ENCODE measurements at places on chromosomes 4 and X.
A peak's percentile ranks its signal among the peaks of the same experiment; 100 is the strongest.

GRCh38 chr4:119070301-119070700, 65.3 kb upstream of the MYOZ2 start:
- no peak for DNase-seq

GRCh38 chr4:80529026-80529425, 193.5 kb downstream of the CFAP299 start:
- no peak for DNase-seq

DNA sequence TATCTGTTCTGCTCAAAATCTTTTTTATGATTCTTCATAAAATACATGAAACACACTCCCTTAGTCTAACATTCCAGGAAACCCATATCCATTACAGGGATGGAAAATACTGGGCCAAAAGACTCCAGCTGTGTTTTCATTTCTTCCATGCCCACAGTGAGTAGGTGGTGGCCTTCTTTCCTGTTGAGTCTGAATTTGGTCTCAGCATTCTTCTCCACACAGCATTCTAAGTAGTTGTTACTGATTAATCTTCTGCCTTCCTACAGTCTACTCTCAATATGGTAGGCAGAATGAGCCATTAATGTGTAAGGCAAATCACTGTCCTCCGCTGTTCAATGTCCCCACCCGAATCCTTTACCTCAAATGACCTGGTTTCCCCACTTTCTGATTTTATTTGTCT, 370.6 kb upstream of the RPS6KA3 start:
- DNase-seq, result no peak

DNA sequence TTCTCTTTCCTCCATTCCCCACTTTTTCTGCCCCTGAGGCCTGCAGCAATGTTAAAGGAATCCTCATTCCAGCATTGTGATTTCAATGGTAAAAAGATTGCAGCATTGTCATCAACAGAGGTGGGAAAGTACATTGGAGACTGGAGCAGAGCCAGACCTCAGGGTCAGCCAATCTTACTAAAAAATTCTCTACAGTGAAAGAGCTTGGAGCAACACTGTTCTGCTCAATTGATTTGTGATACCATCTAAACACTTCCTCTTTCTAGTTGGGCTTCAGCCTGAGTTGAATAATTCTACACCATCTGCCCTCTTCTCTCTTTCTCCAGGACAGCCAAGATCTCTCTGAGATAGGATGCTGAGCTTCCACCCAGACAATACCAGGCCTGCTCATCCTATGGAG, 176.5 kb downstream of the AR start:
- no peak for DNase-seq

DNA sequence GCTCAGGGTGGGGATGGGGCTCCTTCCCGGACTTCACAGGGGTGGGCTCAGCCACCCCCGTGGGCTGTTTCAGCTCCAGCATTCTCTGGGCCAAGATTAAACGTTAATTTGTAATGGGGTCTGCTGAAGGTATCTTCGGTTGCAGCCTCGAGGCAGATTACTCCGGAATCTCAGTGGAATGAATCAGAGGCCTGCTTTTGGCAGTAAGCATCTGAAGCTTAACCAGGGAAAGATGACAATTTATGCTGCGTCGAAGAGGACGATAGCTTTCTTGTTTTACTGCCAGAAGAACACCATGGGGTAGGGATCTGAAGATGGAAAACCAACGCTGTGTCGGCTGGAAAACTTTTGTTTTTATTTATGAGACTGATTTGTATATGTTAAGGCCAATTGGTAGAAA, 129.2 kb upstream of the MSX1 start:
- DNase-seq, result peak; percentile 60

DNA sequence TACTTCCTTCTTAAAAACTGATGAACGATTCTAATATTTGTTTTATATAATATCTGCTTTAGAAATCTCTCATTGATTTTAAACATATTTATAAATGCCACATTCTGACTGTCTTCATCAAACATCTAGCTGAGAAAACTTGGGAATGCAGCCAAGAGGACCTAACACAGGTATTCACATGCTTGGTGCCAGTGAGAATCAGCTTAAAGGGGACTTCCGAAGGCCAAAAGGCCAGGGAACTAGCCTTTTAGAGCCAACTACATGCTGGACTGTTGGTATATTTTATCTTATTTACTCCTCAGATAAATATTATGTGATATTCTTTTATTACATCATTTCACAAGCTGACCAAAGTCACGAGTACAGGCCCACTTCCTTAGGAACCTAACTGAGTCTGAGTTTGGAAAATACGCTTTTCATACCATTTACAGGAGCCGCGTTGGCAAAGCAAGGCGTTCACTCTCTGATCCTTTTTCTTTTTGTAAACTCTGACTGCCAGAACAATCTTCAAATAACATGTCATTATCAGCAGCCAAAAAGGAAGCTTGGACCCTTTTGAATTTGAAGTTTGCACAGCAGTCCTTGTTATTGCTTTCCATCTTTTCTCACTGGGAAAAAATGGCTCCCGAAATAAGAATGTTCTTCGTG, 41.1 kb upstream of the PDLIM3 start:
- DNase-seq, result no peak

DNA sequence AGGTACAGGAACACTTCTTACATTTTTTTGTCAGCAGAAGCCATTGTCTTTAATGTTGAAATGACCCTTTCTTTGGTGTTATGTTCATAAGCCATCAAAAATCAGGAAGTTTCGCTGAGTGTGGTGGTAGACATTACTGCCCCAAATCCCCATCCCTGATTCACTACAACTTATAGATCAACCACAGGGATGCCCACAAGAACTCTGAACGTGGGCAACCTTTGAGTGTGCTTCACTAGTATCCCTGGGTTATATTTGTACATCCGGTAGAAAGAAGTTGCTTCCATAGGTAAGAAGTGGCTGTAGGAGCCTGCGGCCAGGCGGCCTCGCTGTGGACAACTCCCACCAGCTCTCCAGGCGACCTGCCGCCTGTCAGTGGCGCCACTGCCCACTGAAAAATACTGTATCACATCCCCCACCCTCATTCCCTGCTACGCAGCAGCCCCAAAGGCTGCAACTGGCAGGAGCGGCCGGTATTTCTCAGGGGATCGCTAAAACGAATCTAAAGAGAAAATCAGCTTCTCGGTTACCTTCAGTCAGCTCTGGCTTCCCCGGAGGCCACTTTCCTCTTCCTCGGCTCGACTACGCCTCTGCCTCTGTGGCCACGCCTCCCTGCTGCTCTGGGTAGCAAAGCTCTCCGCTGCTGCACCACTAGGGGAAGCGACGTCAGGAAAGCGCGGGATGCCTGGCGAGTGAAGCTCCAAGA, 13.9 kb upstream of the ETDC start:
- DNase-seq, result peak; percentile 50

DNA sequence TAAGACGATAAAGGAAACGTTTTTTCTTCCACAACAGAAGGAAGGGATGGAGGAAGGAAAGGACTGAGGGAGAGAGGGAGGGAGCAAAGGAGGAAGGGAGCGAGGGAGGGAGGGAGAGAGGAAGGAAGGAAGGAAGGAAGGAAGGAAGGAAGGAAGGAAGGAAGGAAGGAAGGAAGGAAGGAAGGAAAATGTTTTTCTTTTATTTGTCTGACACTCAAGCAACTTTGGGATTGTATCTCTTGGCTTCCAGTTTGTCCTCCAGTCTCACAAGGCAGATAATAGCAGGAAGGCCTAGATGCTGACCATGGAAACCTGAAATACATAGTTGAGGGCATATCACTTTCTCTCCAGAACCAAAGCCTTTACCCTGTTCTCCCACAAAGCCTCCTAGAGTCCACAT, 226.7 kb downstream of the ZNF674 start:
- DNase-seq, result no peak

- peak; percentile 93 for DNase-seq
Observed at GRCh38 chrX:11758400-11759171, 549 bp downstream of the MSL3 start.

GRCh38 chrX:122582280-122582974, 601.7 kb upstream of the GRIA3 start:
- DNase-seq, result no peak

- no peak for DNase-seq
Observed at GRCh38 chrX:25016938-25017598, 1.3 kb upstream of the ARX start.

DNA sequence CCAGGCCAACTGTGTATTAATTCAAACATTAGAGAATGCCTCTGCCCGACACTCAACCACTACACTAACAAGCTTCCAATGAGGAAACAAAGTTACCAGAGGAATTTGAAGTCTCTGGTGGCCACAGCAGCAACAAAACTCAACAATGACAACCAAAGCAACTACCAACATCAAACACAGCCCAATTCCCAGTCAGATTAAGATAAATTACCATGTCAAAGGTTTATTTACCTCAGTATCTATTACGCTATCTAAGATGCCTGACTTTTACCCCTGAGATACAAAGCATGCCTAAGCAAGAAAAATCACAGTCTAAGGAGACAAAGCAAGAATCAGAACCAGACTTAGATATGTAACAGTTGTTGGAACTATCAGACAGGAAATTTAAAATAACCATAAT, 230.1 kb upstream of the FTHL17 start:
- DNase-seq, result peak; percentile 50

DNA sequence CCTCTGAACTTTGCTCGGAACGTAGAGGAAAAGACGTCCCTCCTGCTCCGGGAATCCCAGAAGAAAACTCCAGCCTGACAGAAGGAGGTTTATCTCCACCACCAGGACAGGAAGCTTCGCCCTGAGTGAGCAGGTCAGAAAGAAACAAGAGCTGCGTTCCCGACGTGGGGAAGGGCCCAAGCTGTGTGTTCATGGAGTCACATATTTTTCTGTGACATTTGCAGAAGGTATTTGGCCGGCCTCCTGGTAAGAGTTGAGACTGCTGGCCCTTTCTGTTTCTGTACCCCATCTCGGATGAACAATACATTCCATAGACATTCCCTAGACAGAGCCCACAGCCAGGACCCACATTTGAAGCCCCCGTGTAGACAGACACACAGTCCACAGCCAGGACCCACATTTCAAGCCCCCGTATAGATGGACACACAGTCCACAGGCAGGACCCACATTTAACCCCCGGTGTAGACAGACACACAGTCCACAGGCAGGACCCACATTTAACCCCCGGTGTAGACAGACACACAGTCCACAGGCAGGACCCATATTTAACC, 230.8 kb downstream of the SHOX start:
- no peak for DNase-seq

- peak; percentile 8 for DNase-seq
Observed at GRCh38 chr4:10893395-10893794, 208.8 kb upstream of the CLNK start.

- no peak for DNase-seq
Observed at GRCh38 chr4:18568600-18568999, 547.0 kb upstream of the LCORL start.

- DNase-seq, result no peak
Observed at GRCh38 chr4:185755451-185755850, 56.5 kb downstream of the SORBS2 start.

DNA sequence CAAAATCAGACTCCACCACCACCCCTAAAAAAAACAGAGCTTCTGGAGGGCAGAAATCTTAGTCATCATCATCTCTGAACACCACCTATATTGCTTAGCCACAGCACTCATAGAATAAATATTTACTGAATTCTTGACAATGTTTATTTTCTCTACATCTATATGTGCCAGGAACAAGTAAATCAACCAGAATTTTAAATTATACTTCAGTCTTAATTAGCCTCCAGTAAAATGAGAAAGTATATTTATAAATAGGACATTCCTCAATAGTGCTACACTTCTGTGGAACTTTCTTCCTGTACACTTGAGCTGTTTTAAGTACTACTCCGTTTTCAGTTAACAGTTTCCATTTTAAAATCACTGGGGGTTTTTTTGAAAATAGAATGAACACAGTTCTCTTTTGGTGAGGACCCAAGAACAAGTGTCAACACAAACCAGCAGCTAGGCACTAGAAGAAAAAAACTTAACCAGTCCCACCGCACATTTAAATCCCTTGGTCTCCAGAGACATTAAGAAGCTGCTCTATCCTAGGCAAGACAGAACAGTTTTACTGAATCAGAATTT, 25.5 kb downstream of the SMIM14 start:
- DNase-seq, result no peak

- DNase-seq, result peak; percentile 61
Observed at GRCh38 chrX:153948002-153948466, 3.6 kb upstream of the RENBP start.

GRCh38 chr4:16140231-16140878, 56.5 kb upstream of the PROM1 start:
- no peak for DNase-seq

DNA sequence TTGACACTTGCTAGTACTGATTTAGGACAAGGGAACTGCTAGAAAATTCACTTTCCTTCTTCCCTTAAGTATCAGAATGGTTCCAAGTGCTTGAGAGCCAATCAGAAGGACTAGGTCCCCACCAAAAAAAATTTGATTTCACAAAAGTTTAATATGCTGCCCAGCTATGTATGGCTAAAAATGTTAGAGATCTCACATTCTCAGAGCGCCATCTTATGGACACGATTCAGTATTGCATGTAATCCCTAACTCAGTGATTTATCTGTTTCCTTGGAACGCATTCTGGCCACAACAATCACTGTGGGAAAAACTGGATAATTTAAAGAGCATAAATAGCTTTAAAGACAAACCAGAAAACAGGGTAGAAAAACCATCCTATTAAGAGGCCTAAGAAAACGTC, 255.1 kb upstream of the GPC4 start:
- no peak for DNase-seq

DNA sequence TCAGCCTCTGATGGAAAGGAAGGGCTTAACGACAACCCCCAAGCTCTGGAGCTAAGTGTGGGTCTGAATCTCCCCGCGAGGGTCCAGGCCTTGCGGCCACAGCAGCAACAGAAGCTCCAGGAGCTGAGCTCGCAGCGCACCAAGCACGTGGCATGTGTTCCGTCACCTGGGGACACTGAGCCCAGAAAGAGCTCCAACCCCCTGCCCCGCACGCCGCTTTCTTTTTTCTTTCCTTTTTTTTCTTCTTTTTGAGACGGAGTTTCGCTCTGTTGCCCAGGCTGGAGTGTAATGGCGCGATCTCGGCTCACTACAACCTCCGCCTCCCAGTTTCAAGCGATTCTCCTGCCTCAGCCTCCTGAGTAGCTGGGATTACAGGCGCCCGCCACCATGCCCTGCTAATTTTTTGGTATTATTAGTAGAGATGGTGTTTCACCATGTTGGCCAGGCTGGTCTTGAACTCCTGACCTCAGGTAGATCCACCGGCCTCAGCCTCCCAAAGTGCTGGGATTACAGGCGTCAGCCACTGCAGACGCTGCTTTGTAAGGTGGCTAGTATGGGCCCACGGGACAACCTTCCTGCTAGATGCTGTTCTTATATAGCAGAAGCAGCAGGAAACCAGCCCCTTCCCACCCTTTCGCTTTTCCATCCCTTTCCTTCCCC, 685 bp upstream of the TNIP2 start:
- DNase-seq, result no peak

GRCh38 chr4:42501624-42502401, 104.5 kb downstream of the SHISA3 start:
- DNase-seq, result peak; percentile 51

DNA sequence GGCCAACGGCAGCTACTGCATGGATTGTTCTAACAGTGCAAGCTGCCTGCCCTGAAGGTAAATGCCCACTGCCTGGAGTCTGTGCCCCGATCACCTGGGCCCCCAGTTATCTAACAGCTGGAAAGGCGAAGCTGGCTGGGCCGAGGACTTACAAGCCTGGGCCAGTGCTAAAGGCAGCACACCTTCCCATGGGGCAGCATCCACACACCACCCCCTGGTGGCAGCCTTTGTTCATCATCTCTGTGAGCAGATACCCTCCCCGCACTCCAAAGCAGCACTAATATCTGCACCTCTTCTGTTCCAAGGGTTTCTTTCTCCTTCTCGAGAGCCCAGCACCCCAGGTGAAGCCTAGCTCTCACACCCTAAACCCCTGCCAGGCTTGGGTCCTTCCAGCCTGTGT, 7.6 kb downstream of the SLC2A9 start:
- peak; percentile 74 for DNase-seq

Measured in ELF-1 (cell line).